ENCODE measurements at places on chromosomes 2 and 18. TPM values are rescaled to one million over a fixed set of nuclear protein-coding genes. Genes with fewer than 3 reads are reported as not detected.

DNA sequence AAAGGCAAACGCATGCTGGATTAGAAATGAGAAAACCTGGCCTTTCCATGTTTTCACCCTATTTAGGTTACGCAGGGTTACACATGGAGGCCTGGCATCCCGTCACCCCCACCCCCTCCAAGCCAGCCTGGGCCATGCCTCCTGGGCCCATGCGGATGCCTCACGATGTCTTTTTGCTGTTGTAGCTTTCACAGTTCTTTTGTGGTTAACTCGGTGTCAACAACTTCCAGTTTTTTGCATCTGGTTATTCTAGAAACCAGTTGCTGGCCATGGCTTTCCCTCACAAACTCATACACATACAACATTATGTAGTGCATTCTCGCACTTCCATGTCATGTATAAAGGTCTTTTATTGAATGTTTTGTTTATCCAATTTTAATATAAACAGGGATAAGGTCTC is 204.9 kb upstream of the PXDN start:
- no peak for DNase-seq

DNA sequence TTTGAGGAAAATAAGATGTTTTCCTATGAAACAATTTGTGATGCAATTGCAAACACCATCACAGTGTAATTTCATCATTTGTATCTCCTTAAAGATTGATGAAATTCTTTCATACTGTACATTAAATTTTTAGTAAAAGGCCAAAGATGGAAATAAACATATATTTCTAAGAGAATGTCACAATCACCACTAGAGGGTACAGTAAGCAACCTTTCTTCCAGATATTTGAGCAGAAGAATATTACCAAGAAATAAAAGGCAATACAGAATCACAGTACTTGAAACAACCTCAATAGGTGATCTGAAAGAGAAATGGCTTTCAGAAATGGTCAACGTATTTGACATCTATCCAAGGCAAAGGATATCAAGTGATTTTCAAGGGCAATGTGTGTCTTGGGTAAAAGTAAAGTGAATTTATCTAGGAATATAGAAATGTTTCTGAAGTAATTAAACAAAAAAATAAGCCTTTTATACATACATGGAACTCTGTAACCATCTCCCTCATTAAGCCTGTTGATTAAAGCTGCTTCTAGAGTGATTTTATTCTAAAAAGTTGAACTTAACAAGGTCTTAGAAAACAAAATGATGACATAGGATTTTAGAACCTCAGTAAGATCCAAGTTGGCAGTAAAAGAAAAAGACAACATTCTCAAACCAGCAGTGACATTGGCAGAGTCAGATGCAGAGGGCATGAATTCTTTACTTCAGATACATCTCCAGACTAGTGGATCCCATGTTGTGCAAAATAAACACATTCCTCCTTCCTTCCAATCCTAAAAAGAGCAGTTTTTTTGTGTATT is 90.3 kb upstream of the SESTD1 start:
- peak; percentile 24 for DNase-seq

DNA sequence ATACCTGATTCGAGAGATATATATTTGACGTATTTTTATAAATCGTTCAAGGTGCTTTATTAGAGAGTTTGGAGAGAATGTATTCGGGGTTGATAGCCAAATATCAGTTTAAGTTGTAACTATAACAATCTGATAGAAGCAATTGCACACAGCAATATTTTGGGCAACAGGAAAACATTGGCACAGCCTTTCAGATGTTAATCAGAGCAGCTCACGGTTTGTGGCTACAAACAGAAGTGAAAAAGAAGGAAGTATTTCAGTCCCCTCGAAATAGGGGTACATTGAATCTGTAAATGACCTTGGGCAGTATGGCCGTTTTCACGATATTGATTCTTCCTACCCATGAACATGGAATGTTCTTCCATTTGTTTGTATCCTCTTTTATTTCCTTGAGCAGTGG is 20.6 kb downstream of the SERPINB10 start:
- no peak for DNase-seq

GRCh38 chr2:138901530-138901929 is 121.3 kb upstream of the NXPH2 start:
- no peak for DNase-seq

GRCh38 chr18:73790587-73790986 is 357.0 kb downstream of the FBXO15 start:
- no peak for DNase-seq

- DNase-seq: no peak
These were observed 28.8 kb downstream of the NEMP2 start for GRCh38 chr2:190505696-190506095.

GRCh38 chr2:48531141-48531648 is 1.2 kb downstream of the STON1 start:
- DNase-seq: peak; percentile 75

GRCh38 chr2:4979111-4979510 is 713.1 kb upstream of the SOX11 start:
- no peak for DNase-seq

DNA sequence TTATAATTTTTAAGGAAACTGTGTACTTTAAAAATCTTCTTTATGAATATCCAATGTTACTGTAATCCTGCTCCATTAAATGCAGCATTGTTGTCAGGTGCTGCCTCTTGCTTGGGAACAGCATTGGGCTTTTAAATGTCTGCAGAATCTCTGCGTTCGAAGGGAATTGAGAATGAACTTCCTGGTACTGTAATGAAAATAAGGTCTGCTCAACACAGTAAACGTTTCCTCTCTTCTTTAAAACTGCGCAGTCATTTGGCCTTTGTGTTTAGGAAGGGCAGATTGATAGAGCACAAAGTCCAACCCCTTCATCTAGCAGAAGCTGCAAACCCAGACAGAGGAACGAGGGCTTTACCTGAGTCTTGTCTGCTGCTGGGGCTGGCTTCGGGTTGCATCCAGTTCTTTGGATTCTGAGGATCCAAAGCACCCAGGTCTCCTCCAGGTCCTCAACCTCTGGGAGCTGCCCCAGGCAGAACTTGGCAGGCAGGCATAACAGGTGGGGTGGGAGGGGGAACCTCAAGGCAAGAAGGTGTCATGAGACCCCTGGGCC is 104.5 kb downstream of the UGGT1 start:
- no peak for DNase-seq

GRCh38 chr2:231057590-231057989 is 923 bp downstream of the PSMD1 start:
- no peak for DNase-seq

- no peak for DNase-seq
These were observed 198.2 kb downstream of the CTNNA2 start for GRCh38 chr2:79711098-79711497.

DCDC2C gene
- polyA plus RNA-seq: not detected

NT5C1B gene
- polyA plus RNA-seq: not detected

CAPN14 gene
- not detected for polyA plus RNA-seq

ABCG5 gene
- polyA plus RNA-seq: not detected
